Bronchial epithelial cell (primary cell): ENCODE measurements at places on chromosomes 5 and 9. TPM values are rescaled to one million over a fixed set of nuclear protein-coding genes. Genes with fewer than 3 reads are reported as not detected.

LCN1 gene
- not detected in 2 replicates for total RNA-seq

- DNase-seq, result no peak
These were observed 3.1 kb upstream of the EEIG1 start for GRCh38 chr9:127983847-127984289.

GARNL3 gene
- 2.4 and 5.4 TPM in 2 replicates for total RNA-seq

B4GALT1 gene
- 21.3 and 30.3 TPM in 2 replicates for total RNA-seq

DNA sequence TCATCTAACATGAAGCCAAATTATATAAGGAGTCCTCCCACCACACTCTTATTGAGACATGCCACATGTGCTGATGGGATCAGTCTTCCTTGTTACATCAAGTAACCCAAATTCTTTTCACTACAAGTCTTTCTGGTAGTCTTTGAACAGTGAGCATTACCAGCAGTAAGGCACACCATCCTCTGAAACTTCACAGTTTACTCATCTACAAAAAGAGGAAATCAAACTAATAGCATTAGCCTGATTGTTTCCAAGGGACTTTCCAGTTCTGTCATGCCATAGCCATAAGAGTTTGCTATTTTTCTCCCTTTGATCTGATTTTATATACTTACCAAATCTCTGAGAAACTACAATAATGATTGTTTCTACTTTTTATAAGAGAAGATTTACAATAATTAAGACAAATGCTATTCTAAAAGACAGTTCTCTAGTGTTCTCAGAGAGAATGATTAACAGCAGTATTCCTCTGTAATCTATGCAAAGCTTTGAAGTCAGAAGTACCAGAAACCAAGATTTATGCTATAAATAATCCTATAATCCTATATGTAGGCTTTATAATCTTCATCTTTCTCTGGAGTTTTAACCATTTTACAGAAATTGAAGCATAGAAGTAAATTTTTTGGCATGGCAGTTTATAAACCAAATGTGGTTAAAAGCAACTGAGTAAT is 166.2 kb upstream of the ACO1 start:
- DNase-seq, result no peak

- DNase-seq, result peak; percentile 66
These were observed 54.5 kb downstream of the ZNF366 start for GRCh38 chr5:72452515-72453245.

- no peak for DNase-seq
These were observed 1.0 kb downstream of the PRDM6 start for GRCh38 chr5:123089914-123090660.

DNA sequence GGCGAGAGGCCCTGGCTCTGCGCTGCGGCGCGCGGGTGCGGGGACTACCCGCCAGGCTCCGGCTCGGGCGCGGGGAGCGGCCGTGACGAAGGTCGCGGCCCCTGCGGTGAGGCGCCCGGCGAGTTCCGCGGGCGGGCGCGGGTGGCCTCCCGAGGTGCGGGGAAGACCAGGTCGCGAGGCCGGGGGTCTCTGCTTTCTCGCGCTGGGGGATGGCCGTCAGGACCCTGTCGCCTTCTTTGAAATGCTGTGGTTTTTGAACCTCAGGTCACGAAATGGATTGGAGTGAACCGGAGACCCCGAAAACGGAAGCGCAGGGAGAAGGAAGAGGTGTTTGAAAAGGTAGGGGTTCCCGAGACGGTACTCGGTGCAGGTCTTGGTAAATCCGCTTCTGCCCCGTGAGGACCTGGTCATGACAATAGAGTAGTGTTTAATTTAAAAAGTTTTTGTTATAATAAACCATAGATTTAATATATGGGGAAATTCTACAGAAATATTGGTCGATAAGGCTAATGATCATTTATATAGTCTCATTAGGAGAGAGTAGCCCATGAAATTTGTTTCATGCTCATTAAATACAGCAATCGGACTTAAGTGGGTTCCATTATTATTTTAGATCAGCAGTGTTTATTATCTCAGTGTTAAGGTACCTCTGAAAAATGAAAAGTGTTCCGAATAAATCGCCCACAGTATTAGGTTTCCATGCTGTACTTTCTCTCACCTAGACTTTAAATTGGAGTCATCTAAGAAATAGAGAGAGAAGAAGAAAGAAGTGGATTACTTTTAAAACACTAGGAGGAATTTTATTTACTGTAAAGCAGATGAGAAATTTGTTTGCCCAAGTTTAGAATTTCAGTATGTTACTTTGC is 279.0 kb downstream of the AOPEP start:
- DNase-seq, result no peak

IL9 gene
- not detected in 2 replicates for total RNA-seq

DNA sequence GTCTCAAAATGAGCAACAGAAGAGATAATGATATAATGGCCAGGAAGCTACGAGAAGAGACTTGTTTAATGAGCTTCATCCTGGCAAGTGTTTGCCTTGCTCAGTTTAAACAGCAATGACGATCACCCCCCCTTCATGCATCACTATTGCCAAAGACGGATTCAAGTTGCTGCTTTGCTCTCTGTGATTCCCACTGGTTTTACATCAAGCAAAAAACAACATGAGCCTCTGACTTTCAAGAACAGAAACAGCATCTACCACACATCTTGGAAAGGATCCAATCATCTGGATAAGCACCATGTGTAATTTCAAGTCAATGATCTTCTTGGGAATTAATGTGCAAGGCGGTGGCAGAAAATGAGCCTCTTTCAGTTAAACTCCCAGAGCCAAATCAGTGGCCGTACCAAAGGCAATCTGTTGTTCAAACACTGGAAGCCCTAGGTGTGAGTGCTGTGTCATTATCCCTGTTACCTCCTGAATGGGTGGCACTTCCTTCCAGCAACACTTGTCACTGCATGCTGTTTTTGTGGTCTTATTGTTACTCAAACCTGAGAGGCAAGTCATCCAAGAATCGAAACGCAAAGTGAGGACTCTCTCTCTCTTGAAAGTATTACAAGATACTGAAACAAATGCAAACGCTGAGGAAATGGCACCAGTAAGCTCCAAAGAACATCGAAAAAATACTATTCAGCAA is 72.8 kb downstream of the MED27 start:
- DNase-seq, result peak; percentile 82

DNA sequence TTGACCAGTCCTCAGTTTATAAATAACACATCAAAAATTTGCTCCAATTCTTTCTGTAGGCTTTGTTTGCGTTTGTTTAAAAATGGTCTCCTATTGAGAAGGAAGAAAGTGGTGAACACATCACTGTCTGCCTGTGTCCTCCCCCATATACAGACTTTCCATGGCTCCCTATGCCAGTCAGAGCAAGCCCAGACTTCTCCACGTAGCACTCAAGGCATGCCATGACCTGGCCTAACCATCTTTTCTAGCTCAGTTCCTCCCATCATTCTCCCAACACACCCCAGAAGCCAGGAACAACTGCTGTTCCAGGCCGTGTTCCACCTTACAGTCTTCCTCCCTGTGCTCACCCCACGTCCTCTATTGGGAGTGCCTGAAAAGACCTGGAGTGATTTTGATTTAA is 129.6 kb upstream of the ZNF618 start:
- DNase-seq, result peak; percentile 42

SPINK1 gene
- total RNA-seq, result 0.51 and 1.1 TPM in 2 replicates

- peak; percentile 73 for DNase-seq
These were observed 7.6 kb downstream of the PAM start for GRCh38 chr5:102762562-102763227.

GRCh38 chr5:103262422-103262871 is 3.9 kb downstream of the MACIR start:
- DNase-seq, result peak; percentile 8

- peak; percentile 72 for DNase-seq
These were observed 458.6 kb downstream of the ZSWIM6 start for GRCh38 chr5:61790678-61791077.

DNA sequence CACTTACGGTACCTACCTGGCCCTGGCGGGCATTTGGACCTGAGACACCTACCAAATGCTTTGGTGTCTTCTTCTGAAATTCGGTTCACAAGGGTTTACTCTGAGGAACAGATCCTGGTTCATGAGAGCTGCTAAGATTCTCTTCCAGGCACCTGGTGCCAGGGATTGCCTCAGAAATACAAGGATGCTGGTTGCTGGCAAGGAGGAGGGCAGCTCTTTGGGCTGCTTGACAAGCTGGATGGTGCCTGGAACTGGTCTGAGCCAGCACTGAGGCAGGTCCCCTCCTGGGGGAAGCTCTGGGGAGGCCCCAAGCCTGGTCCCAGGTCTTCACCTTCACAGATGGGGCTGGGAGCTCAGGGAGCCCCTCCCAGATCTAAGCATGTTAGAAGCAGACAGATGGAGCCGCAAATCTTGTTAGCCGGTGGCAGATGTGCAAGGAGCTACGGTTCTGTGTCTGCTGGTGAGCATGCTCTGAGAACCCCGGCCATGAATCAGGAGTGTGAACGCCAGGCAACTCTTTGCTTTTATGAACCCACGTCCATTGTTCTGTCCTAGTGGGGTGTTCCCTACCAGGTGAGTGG is 16.3 kb downstream of the FABP6 start:
- DNase-seq, result no peak

GRCh38 chr9:113516840-113517577 is 53.5 kb downstream of the RGS3 start:
- no peak for DNase-seq

DNA sequence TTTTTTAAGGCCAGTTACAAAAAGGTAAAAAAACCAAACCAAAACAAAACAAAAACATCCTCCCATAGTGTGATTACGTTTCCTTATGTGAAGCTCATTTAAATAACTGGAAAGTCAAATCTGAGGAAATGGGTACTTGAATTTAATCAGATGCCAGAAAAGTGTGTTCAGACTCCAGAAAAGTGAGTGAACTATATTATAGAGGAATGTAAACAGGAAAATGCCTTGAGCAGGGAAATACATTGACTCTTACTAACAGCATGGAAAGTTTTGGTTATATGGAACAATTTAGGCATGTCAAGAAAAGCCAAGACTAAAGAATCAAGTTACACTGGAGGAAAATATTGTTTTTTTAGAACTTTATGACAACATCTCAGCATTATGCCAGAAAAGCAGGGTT is 37.8 kb upstream of the RNF20 start:
- DNase-seq, result peak; percentile 66

GRCh38 chr9:125995006-125995405 is 247.8 kb downstream of the PBX3 start:
- DNase-seq, result no peak

IFNA13 gene
- total RNA-seq, result not detected in 2 replicates

DNA sequence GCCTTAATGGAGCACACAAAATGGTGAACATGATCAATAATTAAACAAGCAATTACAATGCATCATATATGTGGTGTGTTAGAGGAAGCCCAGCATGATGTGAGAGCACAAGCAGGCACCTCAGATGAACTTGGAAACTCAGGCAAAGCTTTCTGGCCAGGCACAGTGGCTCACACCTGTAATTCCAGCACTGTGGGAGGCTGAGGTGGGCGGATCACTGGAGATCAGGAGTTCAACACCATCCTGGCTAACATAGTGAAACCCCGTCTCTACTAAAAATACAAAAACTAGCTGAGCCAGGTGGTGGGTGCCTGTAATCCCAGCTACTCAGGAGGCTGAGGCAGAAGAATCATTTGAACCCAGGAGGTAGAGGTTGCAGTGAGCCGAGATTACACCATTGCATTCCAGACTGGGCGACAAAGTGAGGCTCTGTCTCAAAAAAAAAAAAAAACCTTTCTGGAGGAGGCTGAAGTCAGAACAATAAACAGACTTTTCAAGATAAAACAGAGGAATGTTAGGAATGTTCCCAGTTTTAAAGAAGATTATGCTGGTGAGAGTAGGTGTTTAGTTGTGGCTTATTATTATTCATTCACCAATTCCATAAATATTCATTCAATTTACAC is 159.4 kb downstream of the CEMIP2 start:
- no peak for DNase-seq
